ENCODE measurements at places on chromosomes 6 and 20.

GRCh38 chr6:135183532-135184440, 2.7 kb downstream of the MYB start:
- no peak for DNase-seq

- DNase-seq, result no peak
Observed at GRCh38 chr6:169498916-169499513, 202.8 kb downstream of the WDR27 start.

- DNase-seq, result peak; percentile 1
Observed at GRCh38 chr20:63101781-63102720, 95.3 kb upstream of the BHLHE23 start.

DNA sequence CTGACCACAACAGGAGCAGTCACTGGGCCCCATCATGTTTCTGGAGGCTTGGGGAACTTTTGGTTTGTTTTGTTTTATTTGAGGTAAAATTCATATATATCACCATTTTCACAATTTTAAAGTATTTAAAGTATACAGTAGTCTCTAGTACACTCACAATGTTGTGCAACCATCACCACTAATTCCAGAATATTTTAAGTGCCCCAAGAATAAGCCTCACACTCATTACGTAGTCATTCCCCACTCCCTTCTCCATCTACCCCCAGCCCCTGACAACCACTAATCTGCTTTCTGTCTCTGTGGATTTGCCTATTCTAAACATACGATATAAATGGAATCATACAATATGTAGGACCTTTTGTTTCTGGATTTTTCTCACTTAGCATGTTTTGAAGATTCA, 29.0 kb downstream of the RTN4IP1 start:
- no peak for DNase-seq

DNA sequence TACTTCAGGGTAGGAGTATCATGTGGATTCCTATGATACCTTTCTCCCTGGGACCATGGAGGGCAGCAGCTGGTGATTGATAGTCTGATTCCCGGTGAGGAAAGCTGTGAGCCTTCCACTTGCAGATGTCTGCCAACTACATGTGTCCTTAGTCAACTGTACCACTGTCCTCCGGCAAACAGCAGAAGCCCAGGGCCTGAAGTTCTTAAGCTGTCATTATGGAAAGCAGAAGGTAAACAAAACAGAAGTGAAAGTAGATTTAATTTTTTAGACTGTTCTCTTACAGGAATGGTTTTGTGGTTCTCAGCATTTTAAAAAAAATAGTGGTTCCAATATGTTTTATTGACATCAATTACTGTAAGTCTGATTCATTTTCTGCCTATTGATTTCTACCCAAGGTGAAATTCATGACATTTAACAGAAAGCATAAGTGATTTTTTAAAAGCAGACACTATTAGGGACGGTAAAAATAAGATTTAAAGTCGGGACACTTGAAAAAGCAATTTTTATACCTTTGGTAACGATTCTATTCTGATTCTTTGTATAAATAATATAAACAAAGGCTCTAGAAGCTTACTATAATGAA, 36.6 kb downstream of the PTPN1 start:
- DNase-seq, result no peak

DNA sequence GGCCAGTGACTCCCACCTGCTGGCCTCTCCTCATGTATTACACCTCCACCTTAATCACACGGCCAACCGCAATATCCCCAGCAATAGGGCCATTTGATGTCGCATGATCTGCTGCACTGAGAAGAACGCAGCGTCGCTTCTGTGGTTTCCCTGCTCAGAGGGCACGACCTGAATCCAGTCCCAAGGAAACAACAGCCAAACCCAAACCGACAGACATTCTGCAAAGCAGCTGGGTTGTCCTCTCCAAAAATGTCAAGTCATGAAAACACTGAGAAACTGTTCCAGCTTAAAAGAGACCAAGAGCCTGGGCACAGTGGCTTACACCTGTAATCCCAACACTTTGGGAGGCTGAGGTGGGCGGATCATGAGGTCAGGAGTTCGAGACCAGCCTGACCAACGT, 7.5 kb upstream of the BPI start:
- DNase-seq, result no peak

GRCh38 chr6:429515-430121, 38.1 kb downstream of the IRF4 start:
- no peak for DNase-seq

- no peak for DNase-seq
Observed at GRCh38 chr6:35585658-35586057, 73.0 kb upstream of the TULP1 start.

DNA sequence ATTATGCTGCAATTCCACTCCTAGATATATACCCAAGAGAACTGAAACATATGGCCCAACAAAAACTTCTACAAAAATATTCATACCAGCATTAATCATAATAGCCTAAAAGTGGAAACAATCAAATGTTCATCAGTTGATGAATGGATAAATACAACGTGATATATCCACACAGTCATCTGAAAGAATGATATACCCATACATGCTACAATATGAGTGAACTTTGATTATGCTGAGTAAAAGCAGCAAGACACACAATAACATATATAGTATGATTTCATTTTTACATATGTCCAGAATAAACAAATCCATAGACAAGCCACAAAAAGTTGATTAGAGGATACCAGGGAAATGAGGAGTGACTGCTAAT, 30.7 kb downstream of the CDK19 start:
- no peak for DNase-seq

DNA sequence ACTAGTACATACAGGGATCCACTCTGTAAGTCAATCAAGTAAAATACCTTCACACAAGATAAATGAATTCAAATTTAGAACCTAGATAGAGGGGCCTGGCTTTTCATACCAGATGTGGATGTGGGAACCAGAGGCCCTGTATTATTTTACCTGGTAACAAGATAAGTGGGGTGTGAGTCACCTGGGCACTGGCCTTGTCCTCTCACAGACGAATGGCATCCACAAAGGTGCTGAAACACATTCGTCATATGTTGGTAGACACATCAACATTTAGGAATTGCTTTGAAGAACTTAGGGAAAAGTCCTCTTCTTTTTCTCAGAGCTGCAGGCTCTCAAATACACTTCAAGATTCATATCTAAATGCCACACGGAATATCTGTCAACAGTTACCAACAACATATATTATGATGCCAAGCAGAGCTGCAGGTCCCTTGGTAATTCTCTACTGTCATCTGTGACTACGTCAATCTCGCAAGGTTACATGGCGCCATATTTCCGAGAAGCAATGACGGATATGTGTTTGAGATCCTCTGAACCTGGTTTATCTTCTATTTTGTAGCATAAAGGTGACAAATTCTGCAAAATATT, 618.6 kb downstream of the EPM2A start:
- DNase-seq, result no peak

- no peak for DNase-seq
Observed at GRCh38 chr6:39206250-39206721, 23.0 kb downstream of the KCNK5 start.

DNA sequence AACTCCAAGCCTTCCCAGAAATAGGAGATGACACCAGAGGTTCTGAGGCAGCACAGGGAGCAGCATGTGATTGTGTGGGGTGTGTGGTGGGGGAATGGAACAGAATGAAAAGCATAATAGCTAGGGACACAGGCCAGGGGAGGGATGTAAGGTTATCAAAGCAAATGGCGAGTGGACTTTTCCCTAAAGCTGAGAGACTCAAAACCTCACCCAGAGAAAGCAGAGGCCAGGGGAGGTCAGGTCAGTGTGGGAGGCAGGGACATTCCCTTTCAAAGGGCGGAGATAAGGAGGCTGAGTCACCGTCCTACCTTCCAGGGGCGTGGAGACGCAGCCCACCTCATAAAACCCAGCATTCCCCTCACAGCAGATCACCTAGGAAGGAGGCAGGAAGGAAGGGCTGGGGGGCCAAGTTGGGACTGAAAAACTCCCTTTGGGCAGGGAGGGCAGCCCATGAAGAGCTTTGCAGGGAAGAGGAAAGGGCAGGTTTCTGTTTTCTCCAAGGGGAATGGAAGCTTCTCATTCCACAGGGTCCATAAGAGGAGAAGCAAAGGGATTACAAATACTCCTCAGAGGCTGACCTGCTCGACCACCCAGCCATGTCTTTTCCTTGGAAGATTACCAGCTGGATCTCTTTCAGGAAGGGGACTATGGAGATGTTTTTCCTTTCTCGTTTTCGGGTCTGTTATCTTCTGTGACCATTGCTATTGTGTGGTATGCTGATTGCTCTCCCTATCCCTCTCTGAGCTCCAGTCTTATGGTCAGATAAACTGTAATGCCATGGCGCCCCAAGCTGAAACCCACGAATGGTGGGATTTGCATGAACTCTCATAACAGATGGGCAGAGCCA, 9.6 kb upstream of the LY6G5C start:
- no peak for DNase-seq

DNA sequence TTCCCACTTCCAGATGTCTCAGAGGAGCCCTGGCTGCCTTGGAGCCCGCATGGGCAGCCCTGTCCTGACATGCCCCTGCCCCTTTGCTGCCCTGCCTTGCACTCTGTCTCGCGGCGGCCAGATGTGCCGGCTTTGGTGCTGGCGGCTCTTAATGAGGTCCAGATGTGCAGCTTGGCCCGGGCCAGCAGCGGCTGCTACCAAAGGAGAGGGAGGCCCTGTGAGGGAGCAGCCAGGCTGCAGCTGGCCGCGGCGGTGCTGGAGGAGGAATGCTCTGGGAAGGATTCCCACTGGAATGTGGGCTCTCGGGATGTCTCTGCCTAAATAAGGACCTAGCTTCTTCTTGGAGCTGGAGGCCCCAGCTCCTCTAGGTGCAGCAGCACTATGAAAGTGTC, 72.4 kb downstream of the FGD2 start:
- peak; percentile 88 for DNase-seq

DNA sequence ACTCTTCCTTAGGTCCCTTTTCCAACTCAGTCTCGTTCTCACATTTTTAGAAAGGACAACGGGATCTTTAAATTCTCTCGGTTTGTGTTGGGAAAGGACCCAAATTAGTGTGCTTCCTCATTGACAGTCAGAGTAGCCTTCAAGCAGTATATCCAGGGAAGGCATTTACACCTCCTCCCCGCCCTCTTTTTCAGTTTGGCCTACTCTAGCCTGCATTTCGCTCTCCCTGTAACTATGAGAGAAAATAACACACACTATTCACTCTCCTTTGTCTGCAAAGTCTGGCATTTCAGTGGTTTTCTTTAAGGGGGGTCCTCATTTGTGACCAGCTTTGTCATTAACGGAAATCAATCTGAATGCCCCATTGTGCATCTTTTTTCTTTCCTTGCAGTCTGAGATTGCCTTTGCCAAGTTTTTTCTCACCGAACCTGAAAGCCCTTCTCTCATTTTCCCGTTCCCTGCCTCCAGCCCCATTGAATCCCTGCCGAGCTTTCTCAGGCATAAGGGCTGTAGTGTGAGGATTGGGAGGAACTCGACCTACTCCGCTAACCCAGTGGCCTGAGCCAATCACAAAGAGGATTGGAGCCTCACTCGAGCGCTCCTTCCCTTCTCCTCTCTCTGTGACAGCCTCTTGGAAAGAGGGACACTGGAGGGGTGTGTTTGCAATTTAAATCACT, 393 bp upstream of the FABP7 start:
- no peak for DNase-seq

- DNase-seq, result no peak
Observed at GRCh38 chr20:34190262-34190661, 51.0 kb upstream of the ASIP start.

DNA sequence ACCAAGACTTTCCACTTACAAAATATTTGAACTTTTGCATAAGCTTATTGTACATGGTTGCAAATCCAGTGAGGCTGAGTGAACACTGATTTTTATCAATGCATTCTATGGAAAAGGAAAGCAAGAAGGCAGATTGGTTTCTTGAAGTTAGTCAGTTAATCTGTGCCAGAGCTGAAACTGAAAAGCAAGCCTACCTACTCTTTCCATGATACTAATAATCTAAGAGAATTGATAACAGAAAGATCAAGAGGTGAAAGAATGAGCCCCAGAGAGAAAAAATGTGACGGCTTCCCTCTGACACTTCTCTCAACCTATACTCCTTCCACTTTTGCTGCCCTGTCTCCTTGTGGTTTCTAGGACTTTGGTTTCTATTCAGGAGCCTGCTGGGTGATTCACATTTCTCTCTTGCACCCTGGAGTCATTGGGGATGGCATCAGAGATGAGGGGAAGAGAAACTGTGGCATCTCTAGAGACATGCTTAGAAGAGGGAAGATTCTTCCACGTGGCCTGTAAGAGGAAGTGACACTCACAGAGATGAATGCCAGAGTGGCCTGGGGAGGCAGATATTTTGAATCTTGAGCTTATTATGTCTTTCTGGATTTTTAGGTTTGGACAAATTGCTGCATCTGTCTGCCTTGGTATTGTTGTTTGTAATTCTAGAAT, 158.6 kb upstream of the RIMS1 start:
- no peak for DNase-seq

- DNase-seq, result no peak
Observed at GRCh38 chr6:4103929-4104328, 25.0 kb upstream of the FAM217A start.

GRCh38 chr20:41200446-41201202, 63.3 kb downstream of the PLCG1 start:
- DNase-seq, result no peak

DNA sequence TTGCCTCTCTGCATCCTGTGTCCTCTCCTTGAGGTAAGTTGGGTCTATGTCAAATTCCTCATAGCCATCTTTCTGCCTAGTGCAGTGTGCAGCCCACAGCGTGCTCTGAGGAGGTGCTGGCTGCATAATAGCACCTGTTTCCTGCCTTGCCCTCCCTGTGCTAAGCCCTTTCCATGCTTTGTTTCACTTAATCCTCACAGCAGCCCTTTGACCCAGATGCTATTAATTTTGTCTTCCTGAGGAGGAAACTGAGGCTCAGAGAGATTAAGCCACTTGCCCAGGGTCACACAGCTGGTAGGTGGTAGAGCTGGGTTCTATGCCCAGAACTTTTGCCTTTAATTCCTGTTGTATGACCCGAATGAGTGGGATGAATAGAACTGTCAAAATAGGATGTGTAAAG, 13.5 kb downstream of the FAM83D start:
- DNase-seq, result no peak

- DNase-seq, result no peak
Observed at GRCh38 chr6:98847779-98848538, 13.6 kb downstream of the POU3F2 start.

DNA sequence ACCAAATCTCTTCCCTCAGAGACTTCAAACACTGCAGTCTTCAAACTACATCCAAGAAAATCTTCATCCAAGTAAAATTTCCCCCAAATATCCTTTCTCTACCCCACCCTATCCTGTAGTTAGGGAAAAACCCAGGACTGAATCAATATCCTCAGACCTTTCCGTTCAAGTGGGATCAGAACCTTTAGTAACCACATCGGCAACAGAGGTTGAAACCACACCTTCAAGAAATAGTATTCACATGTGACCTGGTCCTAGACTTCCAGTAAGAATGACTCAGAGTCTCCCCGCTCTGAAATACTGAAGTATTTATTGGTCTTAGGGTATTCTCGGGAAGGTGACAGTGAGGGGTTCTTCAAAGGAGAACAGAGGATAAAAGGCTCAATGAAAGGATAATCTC, 8.7 kb downstream of the HLA-DPA1 start:
- DNase-seq, result no peak

DNA sequence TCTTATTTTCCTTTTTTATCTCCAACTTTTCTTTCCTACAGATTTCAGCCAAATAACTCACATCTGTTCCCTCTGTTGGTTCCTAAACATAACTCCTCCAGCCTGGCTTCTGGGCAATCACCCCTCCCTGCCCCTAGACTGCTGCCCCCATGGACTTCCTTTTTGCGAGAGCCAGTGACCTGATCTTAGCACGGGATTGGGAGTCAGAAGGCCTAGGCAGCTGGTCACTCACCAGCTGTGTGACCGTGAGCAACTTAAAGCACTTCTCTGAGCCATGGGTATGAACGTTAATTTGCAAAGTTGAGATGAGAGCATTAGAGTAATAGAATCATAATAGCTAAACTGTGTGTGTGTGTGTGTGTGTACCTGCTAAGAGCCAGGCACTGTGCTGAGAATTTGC, 4.5 kb upstream of the MMP9 start:
- no peak for DNase-seq

All from AG09309 (cell line).